ENCODE measurements at places on chromosomes 1 and 21.

DNA sequence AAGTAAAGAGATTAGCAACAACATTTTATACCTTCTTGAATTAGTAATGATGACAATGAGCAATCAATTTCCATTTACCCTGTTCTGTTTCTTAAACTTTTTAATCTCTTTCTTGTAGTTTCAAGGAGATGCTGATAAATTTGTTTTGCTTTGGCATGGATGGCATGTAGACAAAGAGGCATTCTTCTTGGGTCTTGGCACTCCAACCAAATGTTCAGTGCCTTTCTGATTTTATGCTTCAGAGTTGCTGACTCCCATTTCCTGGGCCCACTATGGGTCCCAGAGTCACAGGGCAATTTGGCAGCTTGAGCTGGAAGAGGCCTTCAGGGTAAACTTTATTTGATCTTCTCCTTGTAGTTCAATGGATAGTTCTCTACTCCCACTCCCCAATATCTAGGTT is 42.1 kb upstream of the OSBPL9 start:
- no peak for DNase-seq

- no peak for DNase-seq
These were observed 3.1 kb upstream of the VWA1 start for GRCh38 chr1:1432274-1432950.

DNA sequence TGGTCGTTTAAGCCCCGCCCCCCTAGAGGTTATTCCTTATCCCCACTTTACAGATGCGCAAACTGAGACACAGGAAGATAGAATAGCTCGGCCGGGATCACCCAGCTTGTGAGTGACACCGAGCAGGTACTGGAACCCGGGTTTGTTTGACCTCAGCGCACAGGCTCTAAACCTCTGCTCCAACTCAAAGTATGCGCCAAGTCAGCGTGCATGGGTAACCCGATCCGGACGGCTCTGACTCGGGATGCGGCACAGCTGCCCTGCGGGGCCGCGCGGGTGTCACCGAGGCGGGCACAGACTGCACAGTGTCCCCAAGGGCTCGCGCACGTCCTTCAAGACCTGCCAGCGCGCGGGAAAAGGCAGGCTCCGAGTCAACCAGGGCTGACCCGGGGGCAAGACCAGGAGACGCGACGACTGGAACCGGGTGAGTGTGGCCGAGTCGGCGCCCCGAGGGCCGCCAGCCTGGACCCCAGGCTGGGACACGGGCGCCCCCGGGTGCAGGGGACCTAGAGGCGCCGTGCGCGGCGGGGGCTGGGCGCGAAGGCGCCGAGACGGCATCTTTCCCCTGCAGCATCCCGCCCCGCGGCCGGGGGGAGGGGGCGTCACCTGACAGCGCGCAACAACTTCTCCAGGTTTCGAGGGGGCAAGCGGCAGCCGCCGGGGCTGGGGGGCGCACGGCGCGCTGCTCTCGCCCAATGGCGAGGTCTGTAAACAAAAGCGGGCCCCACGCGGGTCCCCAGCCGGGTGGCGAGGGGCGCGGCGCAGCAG is 101.9 kb upstream of the SOD1 start:
- peak; percentile 41 for DNase-seq

- no peak for DNase-seq
These were observed 45.4 kb upstream of the TNFRSF1B start for GRCh38 chr1:12121212-12122003.

GRCh38 chr1:206779638-206780037 is 7.3 kb upstream of the IL10 start:
- DNase-seq: no peak

DNA sequence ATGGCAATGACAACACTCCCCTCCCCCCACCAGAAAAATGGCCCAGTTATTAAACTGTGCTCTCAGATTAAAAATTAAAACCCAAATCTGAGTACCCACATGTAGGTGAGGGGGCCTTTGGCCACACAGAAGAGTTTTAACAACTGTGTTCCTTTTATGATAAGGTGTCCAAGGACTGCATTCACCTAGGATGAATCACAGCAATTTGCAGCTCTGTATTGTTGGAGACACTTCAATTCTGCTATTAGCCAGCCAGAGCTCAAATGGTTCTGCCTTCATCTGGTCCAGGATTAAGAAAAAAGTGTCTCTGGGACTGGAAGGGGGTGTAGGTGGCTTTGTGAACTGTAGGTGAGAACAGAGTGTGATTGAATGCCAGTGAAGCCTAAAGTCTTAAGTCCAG is 43.3 kb upstream of the DIRAS3 start:
- DNase-seq: no peak

- DNase-seq: no peak
These were observed 125.2 kb downstream of the MAST2 start for GRCh38 chr1:45928486-45929205.

DNA sequence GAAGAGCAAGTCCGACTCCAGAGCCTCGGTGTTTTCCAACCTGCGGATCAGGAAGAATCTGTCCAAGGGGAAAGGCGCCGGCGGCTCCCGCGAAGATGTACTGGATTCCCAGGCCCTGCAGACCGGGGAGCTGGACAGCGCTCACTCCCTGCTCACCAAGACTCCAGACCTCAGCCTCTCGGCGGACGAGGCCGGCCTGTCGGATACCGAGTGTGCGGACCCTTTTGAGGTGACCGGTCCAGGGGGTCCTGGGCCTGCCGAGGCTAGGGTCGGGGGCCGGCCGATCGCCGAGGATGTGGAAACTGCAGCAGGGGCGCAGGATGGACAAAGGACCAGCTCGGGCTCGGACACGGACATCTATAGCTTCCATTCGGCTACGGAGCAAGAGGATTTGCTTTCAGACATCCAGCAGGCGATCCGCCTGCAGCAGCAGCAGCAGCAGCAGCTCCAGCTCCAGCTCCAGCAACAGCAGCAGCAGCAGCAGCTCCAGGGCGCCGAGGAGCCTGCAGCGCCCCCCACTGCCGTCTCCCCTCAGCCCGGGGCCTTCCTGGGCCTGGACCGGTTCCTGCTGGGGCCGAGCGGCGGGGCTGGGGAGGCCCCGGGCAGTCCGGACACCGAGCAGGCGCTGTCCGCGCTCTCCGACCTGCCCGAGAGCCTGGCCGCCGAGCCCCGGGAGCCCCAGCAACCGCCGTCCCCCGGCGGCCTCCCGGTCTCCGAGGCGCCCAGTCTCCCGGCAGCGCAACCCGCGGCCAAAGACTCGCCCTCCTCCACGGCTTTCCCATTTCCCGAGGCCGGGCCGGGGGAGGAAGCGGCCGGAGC is 827 bp downstream of the FMN2 start:
- peak; percentile 20 for DNase-seq

GRCh38 chr1:63955370-63956145 is 181.7 kb downstream of the ROR1 start:
- DNase-seq: no peak

GRCh38 chr1:93776728-93777127 is 95.1 kb upstream of the BCAR3 start:
- no peak for DNase-seq

- DNase-seq: peak; percentile 79
These were observed 15.2 kb downstream of the ITPKB start for GRCh38 chr1:226723657-226724532.

GRCh38 chr1:153608742-153609584 is 4.0 kb downstream of the S100A16 start:
- no peak for DNase-seq

DNA sequence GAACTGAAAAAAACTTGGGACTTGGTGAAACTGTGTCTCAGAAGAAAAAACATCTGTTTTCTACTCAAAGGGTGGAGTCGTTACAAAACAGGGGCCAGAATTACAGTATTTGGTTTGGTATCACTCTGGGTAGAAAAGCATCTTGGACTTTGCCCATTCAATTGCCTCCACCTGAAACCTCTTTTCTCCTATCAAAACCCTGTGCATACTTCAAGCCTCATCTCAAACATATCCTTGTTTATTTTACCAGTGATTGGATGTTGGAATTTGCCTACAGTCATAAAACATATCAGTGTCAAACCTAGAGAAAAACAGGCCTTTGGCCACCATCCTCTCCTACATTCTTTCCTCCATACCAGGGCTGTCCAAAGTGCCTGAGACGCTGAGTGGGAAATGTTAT is 281.5 kb downstream of the PLPP3 start:
- no peak for DNase-seq

DNA sequence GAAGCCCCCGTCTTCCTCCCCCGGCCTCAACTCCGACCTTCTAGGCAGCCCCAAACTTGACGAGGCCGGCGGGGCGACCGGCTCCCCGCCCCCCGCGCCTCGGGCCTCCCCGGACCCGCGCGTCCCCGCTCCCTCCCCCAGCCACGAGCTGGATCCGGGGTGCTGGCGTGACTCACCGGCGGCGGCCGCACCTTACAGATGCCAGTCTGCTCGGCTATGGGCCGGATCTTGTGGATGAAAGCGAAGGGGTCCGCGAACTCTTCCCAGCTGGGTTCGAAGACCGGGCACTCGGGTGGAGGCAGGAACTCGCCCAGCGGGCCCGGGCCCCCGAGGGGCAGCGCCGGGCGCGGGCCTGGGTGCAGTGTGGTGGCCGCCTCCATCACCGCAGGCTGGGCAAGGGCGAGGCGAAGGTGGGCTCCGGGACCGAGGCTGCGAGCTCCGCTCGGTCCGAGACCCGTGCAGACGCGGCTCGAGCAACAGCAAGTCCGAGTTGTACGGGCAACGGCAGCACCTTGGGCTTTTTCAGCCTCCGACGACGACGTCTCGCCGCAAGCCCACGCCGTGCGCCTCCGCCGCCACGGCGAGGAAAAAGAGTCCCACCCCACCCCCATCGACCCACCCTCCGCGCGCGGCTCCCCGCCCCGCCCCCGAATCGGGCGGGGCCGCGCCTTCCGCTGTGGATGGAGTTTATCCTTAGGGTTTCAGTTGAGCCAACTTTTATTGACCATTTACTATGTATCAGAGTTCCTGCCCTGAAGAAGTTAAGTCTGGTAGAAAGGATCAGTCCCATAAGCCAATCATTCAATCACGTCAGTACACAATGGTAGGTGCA is at the start of gene KDM5B:
KDM5B (minus strand) TSS at position 496 of the 832 bp plus-strand sequence; CDS start at position 380, 116 bp downstream.
- peak; percentile 61 for DNase-seq

DNA sequence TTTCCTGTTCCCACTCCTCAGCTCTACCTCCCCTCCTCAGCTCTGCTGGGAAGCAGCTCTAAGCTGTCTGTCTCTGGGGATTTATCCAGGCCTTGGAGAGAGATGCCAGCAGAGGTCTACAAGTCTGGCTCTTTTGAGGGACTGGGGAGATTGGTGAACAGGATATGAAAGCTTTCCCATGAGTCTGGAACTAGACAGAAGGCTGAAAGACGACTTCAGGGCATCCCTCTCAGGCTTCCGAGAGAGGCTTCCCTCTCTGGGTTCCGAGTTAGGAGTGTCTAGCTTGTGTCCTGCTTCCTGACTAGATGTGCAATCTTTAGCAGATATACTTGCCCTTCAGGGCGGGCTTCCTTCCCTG is 733 bp downstream of the TMEM35B start:
- DNase-seq: no peak

DNA sequence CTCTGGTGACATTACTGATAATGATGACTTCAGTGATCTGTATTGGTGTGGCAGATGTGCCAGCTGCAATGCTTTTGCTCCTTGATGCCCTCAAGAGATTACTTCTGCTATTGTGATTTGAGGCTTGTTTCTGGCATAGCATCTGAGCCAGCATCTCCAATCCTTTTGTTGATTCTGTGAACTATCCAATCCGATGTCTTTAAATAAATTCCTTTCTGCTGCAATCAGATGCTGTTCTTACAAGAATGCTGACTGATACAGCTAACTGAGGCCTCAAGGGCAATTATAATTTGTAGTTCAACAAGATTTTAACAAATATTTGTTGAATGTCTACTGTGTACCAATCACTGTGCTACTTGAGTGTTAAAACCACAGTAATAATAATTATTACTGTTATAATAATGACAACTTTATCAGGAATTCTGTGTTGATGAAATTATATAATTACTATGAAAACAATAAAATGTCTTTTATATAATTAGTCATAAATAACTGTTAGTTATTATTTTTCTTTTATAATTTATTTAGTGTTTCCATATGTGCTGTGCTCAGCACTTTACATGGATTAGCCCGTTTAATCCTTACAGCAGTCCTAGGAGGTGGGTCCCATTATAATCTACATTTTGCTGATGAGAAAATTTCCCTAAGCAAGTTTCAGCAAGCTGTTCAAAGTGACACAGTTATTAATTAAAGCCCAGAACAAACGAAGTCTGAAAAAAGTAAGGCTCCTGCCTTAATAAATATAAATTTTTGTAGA is 308.2 kb downstream of the BRINP3 start:
- DNase-seq: no peak

- DNase-seq: peak; percentile 75
These were observed at the start of gene LRRC8B for GRCh38 chr1:89524369-89525168. TSS of gene LRRC8B (plus strand) at chr1:89524829. CDS start at chr1:89582651, 57,822 bp downstream.

- no peak for DNase-seq
These were observed 76.0 kb upstream of the PPM1J start for GRCh38 chr1:112790920-112791722.

DNA sequence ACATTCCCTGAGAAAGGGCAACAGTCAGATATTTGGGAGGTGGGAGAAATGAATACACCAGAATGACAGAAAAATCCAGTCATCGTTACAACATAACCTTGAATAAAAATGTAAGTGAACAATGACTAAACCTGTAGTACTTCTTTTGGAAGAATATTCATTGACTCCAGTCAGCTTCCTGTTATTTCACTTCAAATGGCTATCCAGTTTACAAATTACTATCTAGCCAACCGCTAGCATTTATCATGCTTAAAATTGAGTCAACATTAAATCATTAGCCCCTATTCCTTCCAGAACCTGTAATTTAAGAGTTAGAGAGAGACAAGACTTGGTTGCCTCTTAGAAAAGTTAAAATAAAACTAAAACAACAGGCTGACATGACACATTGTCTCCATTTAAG is 33.6 kb downstream of the WLS start:
- DNase-seq: no peak

DNA sequence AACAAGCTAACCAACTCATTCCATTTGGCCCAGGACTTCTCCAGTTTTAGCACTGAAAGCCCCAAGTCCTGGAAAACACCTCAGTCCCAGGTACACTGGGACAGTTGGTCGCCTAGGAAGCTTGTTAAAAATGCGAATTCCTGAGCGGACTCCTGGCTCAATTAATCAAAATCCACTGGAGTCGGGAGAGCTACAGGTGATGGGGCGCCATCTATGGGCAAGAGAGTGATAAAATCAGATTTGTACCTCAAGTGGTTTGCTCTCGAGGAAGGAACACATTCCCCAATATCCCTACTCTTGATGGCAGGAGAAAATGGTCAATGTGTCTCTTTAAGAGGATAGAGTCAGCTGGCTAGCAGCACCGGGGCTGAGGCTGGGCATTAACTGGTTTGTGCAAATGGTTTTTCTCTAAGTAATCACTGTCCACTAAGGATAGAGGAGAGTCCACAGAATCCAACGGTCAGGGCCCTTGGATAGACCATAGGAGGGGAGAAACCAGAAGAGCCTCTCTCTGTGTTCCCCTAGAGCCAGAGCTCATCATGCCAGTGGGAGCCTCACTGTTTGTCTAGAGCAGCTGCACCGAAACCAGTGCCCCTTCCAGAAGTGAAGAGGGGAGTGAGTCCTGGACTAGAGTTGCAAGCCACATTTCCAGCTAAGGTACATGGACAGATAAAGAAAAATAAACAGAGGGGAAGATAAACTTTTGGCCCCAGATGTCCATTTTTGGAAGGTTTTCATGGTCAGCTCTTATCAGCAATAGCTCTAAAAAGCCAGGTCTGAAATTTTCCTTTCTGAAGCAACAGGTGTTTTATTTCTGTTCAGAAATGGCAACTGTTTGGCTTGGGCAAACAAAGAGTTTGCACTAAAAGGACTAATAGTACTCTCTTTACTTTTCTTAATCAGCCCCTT is 148.5 kb downstream of the TENT5C start:
- DNase-seq: peak; percentile 77

- DNase-seq: no peak
These were observed 105.0 kb downstream of the KIAA0319L start for GRCh38 chr1:35452106-35452774.

GRCh38 chr1:59367301-59368007 is 70.6 kb downstream of the FGGY start:
- DNase-seq: no peak

All from NCI-H1092 (cell line).